Left kidney (tissue), 8 donors: ENCODE measurements at places on chromosomes 1 and 21.

DNA sequence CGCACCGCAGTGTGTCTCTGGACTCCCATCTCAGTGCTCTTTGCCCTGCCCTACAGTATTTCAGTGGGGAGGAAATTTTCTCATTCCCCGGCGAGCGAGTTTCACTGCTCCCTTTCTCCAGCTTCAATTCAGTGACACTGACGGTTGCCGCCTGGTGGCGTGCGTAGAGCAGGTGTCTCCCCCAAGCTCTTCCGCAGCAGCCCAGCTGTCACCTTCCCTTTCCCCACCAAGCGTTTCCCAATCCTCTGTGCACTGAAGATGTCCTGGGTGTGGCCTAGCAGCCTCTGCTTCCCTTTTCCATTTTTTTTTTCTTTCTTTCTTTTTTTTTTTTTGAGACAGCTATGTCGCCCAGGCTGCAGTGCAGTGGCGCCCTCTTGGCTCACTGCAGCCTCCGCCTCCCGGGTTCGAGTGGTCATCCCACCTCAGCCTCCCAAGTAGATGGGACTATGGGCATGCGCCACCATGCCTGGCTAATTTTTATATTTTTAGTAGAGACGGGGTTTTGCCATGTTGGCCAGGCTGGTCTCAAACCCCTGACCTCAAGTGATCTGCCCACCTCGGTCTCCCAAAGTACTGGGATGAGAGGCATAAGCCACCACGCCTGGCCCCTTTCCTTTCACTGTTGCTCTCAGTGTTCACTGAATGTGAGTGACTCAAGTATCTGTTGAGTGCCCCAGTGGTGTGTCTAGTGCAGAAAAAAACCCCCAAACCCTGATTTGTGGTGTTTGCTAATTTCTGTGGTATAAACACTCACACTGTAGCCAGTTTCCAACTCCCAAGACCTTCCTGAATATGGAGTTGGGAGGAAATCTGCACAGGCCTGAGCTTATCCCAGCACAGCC is 30.1 kb downstream of the TNFRSF1B start:
- DNase-seq: no peak

DNA sequence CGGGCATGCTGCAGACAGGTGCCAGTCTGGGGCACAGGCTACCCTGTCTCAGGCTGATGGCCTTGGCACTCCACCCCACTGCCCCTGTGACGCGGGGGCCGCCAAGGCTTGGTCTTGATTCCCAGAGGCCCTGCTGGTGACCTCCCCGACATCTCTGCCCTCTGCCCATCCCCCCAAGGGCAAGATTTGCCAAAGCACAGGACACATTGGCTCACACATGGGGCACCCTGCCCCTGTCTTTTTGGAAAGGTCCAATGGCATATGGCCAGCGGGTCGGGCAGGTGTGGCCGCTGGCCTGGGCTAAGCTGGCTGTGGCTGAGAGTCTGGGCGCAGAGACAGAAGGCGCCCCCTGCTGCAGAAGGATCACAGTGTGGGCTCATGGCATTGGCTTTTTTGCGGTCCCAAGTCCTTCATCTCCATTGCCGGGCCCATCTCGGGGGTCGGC is 4.6 kb downstream of the MIB2 start:
- no peak for DNase-seq

GRCh38 chr21:14982336-14982735 is 82.5 kb downstream of the NRIP1 start:
- DNase-seq: no peak

DNA sequence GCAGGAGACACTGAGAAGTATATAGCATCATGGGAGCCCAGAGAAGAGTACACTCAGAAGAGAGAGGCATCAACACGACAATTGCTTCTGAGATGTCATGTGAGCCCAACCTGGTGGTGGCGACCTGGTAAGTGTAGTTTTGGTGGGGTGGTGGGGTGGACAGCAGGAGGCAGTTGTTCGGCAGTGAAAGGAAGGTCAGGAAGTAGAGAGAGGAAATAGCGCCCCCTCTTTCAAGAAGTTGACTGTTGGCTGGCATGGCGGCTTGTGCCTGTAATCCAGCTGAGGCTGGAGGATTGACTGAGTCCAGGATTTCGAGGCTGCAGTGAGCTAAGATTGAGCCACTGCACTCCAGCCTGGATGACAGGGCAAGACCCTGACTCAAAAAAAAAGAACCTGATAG is 12.6 kb downstream of the RSPO1 start:
- DNase-seq: no peak

- no peak for DNase-seq
These were observed 15.3 kb upstream of the SRSF10 start for GRCh38 chr1:23995431-23995837.

GRCh38 chr1:39996396-39997004 is 41.6 kb downstream of the MFSD2A start:
- no peak for DNase-seq

DNA sequence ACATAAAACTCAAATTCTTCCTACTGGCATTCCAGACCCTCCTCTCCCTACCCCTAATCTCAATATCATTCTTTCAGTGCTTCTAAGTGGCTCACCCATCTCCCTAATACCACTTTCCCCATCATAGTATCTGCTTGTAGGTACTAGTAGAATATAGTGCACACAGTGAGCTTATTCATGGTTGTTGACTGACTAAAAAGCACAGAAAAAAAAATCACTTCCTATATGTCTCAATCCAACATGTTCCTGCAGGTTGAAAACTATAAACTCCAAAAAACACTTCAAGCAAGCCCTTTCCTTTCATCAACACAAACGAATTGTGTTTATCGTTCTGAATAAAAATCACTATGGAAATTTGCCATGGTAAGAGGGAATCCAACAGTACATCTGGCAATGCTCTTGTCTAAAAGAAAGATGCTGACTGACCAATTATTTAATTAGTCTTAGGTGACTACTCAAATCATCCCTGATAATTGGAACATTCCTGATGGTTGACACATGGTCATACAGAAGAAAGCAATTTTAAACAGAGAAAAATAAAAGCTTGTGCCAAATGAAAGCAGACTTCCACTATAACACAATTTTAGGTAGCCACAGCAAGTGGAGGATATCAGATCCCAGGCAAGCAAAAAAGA is 87.1 kb downstream of the NDUFS5 start:
- no peak for DNase-seq

- peak; percentile 84 for DNase-seq
These were observed 76.5 kb downstream of the ACTL8 start for GRCh38 chr1:17831597-17831996.

DNA sequence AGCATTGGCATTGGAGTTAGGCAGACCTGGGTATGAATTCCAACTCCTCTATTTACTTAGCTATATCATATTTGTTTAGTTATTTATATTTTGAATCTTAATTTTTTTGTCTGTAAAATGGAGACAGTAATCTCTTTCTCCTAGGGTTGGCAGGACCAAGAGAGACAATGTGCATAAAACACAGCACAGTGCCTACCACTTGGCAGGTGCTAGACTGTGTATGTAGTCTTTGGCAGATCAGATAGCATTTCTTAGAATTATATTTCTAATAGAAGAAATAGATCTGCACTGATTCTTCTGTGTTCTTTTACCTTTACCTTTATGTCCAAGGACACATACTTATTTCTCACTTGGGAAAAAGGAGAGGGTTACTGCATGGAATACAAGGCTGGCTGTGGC is 177.2 kb downstream of the GIPC2 start:
- no peak for DNase-seq

DNA sequence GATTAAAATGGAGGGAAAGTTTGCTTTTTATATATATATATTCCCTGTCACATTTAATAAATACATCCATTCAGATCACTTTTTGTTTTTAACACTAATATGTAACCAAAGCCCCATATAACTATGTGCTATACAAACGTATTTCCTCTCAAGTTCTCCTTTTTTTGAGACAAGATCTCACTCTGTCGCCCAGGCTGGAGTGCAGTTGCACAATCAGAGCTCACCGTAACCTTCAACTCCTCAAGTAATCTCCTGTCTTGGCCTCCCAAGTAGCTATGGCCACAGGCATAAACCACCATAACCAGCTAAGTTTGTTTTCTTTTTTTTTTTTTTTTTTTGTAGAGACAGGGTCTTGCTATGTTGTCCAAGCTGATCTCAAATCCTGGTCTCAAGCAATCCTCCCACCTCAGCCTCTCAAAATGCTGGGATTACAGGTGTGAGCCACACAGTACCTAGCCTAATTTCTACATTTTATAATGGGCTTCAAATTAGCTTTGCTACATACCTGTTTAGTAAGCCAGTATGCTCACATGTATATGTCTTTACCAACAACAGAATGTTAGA is 120.0 kb downstream of the TGFBR3 start:
- DNase-seq: no peak

GRCh38 chr1:225458222-225458631 is 30.4 kb upstream of the LBR start:
- no peak for DNase-seq

DNA sequence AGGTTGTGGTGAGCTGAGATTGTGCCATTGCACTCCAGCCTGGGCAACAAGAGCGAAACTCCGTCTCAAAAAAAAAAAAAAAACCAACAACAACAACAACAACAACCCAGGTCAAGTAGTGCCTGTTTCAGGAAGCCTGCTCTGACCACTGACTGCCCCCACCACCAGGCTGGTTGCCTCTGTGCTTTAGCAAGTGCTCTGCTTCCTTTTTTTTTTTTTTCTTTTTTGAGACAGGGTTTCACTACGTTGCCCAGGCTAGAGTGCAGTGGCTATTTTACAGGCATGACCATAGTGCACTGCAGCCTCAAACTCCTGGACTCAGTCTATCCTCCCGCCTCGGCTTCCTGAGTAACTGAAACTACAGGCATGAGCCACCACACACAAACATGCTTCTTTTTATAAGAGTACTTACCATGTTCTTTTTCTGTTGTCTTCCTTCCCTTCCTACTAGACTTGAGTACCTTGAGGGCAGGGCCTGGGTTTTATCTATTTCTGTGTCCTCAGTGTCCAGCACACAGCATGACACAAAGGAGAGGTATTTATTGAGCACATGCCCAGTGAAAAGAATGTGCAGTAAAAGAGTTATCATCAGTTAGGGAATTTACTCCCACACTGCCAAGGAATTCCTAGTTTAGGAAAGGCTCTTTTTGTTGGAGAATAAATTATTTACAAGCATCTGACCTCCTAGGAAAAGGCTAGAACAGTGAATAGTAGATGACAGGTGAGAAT is 9.9 kb upstream of the COA7 start:
- DNase-seq: no peak

DNA sequence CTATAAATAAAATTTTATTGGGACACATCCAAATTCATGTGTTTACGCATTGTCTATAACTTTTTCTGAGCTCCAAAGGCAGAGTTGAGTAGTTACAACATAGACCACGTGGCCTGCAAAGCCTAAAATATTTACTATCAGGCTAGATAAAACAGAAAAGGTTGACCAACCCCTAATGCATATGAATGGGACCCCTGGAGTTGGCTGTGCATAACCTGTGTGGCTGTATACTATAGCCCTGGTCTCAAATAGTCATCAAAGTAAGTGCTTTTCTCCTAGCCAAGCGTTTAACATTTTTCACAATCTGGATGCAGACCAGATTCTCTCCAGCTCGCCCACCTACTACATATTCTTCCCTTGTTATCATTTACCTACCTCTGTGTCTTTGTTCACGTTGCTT is 60.4 kb downstream of the CYYR1 start:
- no peak for DNase-seq

DNA sequence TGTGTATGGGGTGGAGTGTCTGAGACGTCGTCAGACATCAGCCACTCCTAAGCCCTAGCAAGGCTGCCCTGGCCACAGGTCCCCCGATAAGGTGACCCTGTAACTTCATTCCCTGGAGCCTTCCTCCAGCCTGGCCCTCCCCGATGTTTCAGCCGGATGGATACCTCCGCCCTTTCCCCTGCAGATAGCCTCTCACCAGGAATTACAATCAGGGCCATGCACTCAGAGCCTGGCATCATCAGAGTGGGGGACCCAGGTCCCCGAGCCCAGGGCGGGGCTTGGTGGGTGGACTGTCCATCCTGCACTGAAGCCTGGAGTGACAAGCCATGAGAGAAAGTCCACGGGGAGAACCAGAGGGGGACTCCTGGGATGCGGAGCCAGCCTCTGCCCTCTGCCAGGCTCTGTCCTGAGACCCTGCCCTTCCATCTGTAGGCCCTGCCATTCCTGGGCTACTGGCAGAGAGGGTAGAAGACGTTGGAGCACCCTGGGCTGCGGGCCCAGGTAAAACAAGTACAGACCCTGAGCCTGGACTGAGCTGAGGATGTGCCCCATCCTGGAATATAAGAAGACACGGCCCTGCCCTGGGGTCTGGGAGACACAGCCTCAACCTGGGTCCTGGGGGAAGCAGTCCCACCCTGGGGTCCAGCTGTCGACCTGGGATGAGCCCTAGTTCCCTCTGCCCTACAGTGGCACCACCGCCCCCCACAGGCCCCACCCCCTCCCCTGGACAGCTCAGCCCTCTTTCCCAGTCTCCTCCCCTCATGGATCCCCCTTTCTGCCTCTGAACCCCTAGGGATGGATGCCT is 16.8 kb upstream of the ARF1 start:
- DNase-seq: no peak

DNA sequence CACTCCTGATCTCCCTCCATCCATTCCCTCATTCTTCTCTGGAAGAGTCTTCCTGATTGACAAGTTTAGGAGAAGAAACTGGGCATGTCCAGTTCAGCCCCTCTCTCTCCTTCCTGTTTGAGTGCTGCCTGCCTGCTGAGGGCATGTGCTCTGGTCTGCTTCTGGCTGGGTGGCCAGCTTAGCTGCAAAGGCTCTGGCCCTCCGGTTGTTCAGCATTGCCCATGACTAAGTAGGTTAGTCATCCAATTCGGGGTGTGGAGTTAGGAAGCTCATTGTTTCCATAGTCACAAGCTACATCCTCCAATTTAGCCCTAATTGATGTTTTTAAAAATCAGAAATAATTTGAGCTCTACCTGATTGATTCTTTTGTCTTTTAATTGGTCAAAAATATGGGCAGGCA is 25.6 kb upstream of the PLA2G2E start:
- DNase-seq: no peak

DNA sequence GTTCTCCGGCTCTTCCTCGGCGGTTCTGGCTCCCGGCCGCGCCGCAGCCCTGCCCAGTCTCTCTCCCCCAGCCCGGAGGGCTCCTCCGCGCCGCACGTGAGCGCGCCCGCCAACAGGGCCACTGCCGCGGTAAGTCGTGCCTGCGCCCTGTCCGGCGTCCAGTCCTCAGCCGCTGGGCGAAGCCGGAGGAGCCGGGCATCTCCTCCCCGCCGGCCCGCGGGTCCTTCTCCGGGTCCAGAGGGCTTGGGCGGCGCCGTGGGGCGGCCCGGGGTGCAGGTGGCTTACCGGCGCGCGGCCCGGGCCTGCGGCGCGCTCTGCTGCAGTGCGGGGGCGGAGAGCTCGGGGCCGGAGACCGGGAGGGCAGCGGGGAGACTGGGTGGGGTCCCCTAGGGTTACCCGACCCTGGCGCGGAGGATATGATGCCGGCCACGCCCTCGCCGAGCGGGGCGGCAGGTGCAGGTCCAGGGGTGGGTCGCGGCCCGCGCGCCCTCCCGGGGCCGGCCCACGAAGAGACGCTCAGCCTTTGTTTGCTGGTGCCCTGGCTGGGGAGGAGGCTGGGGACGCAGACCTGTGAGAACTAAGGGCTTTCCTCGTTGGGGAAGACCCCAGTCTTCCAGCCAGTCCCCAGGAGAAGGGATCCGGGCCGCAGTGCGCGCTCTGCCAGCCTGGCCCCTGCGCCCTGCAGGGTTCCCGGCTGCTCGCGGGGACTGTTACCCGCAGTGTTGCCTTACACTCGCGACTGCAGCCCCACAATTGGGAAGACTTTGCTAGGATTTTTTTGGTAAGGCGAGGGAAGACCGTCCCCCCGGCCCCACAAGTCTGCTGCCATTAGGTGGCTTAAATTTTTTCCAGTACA is at the start of gene DOP1B:
DOP1B (plus strand) TSS at position 10 of the 856 bp plus-strand sequence. CDS start 7,910 bp downstream, outside the sequence.
- DNase-seq: no peak
